Activated gamma-delta T cell (primary cell): ENCODE measurements at places on chromosomes 13 and 19.
A peak's percentile ranks its signal among the peaks of the same experiment; 100 is the strongest.

DNA sequence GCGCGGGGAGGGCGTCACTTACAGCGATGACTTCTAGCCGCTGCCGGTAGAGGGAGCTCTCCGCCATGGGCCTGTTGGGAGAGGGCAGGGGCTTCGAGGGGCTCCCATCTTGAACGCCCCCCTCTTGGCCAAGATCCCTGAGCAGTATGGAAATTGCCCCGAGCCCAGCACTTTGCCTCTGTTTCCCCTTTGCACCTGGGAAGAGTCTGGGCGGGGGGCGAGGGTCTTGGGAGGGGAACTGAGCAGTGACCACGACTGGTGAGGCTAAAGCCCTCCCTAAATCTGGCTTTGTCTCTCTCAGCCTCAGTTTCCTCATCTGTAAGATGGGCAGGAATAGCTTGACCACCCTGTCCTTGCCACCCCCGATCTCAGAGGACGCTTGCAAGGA lies 2.8 kb downstream of the PALM3 start:
- no peak for DNase-seq

DNA sequence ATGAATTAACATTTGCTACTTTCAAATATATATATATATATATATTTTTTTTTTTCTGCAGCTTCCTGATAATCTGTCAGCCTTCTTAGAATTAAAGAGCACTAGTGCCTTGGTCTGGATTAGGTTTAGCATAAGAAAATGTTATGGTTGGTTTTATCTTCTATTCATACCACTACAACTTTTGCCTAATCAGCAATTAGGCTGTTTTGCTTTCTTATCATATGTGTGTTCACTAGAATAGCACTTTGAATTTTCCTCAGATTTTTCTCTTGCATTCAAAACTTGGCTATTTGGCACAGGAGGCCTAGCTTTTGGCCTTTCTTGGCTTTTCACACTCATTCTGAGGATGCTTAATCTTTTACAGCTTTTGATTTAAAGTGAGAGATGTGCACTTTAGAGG lies 1468.1 kb downstream of the PCDH9 start:
- no peak for DNase-seq

- no peak for DNase-seq
Measured at GRCh38 chr13:35990196-35990595, 141.0 kb downstream of the DCLK1 start.

DNA sequence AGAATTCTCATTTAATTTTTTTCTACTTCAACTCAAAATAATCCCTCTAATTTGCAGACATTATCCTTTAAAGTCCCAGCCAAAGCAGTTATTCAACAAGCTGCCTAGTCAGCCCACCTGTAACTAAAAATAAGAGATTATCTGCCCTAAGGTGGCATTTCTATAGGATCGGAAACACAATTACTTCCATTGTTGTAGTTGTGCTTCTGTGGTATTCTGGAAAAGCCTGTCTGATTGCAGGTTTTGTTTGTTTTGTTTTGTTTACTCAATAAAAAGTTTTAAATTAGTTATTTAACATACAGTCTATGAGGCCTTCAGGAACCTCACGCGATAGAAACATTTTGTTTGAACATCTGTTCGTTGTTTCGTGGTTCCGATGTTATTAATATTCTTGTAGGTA lies 101.0 kb downstream of the ZIC5 start:
- DNase-seq: no peak

DNA sequence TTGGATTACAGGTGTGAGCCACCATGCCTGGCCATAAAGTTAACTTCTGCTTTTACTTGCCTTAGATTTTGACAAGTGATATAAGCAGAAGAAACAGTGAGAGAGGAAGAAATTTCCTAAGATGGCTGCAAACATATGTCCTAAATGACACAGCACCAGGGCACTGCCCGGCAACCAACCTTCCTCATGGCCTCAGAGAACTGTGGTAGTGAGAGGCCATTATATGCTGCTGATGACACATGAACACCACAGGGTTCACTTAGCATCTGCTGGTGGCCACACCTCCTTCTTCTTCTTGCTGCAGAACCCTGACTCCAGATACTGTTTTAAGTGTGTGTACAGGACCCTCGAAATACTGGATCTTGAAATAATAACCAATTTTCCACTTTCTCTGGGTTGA lies 88.2 kb downstream of the KCTD12 start:
- DNase-seq: no peak

GRCh38 chr19:11382898-11383705 lies 1.0 kb downstream of the EPOR start:
- no peak for DNase-seq

- no peak for DNase-seq
Measured at GRCh38 chr19:42540071-42540553, 11.8 kb upstream of the CEACAM1 start.

DNA sequence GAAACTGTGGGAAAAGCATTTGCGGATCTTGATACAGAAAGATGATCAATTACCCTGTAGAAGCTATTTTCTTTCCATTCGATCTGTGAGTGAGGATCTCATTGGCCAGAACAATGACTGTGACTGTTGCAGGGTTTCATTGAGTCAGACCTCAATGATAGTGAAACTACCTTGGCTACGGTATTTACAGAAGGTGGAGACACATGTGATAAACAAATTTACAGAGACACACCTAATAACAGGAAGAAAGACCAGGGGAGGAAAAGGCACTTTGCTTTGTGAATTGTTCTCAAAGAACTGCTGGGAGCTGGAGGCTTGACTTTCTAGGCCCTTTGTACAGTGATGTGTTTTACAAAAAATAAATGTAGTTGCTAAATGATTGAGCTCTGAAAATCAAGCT lies 19.9 kb upstream of the ARGLU1 start:
- no peak for DNase-seq

DNA sequence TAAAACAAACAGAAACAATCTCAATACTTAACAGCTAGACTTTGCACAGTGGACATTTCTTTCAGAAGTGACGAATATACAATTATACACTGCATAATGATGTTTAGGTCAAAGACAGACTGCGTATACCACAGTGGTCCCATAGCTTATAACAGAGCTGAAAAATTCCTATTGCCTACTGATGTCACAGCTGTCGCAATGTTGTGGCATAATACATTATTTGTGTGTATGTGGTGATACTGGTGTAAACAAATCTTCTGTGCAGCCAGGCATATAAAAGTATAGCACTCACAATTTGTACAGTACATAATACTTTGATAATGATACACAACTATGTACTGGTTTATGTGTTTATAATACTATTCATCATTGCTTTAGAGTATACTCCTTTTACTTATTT lies 116.7 kb downstream of the TNFRSF19 start:
- DNase-seq: no peak

- DNase-seq: no peak
Measured at GRCh38 chr19:17951157-17951989, 15.5 kb upstream of the KCNN1 start.

- no peak for DNase-seq
Measured at GRCh38 chr13:111275995-111276618, 44.3 kb upstream of the TEX29 start.

- no peak for DNase-seq
Measured at GRCh38 chr19:8324186-8325050, 3.1 kb downstream of the RPS28 start.

DNA sequence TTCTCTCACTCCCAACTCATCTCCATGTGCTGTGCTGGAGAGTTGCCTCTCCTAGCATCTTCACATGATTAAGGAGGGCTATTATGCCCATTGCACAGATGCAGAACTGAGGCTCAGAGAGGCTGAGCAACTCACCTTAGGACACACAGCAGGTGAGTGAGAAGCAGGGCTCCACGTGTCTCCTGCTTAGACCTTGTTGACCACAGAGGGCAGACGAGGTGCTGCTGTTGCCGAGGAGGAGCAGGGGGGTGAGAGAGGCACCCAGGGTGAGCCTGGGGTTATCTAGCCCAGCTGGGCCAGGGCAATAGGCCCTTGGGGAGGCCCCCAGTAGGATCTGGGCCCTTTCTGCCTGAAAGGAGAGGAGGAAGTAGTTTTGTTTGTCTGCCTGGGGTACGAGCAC lies 2.4 kb upstream of the HSH2D start:
- DNase-seq: no peak

DNA sequence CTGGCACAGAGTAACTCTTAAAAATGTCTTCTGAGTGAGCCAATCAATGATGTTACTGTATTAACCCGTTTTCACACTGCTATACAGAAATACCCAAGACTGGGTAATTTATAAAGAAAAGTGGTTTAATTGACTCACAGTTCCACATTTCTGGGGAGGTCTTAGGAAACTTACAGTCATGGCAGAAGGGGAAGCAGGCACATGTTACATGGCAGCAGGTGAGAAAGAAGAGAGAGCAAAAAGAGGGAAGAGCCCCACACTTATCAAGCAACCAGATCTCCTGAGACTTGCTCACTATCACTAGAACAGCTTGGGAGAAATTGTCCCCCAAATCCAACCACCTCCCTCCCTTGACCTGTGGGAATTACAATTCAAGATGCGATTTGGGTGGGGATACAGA lies 97.6 kb upstream of the MIR17HG start:
- DNase-seq: no peak

DNA sequence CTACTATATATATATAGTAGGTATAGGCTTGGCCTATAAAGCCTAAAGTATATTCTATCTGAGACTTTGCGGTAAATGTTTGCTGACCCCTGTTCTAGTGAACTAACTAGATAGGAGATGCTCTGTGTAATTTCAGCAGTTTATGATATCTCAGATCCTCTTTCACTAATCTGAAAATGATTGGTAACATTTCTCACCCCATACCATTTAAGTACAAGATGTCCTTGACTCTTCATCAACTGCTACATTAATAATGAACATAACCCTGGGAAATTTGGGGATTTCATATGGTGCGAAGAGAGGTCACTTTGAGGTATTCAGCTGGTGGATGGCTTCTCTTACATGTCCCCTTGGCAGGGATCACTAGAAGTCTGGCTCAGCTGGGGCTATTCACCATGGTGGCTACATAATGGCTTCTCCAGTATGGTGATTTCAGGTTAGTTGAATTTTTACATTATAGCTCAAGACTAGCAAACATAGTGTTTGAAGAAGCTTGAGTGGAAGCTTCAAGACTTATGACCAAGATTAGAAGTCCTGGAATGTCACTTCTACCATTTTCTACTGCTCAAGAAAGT lies 103.6 kb upstream of the MYCBP2 start:
- no peak for DNase-seq

DNA sequence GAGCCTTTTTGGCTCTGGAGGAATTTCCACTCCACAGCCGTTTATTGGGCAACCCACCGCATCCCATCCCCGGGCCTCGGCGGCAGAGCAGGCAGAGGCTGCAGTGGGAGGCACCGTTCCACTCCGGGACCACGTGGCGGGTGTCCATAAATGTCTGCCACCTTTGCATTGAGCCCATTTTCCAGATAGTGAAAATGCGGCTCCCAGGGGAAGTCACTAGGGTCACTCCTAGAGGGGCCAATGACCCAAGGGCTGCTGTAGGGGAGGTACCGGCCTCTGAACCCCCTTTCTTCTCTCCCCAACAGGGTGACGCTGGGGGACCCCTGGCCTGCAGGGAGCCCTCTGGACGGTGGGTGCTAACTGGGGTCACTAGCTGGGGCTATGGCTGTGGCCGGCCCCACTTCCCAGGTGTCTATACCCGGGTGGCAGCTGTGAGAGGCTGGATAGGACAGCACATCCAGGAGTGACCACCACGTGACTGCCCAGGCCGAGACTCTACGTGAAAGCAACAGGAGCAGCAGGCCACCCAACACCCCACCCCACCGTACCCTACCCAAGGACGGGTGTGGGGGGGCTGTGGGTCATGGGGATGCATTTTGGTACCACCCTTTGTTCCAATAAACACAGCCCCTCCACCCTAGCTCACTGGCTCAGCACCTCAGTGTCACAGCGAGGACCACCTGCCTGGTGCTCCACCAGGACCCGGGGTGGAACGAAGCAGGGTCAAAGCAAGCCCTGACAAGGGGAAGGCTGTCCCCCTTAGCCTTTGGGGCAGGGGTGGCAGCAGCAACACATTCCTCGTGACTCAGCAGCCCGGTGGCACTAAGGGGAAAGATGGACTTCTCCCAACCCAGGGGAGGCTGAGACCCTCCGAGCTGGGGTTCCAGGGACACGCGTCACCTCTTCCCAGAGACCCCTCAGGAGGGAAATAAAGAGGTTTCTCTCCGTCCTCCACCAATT lies 1.5 kb downstream of the TIMM13 start:
- DNase-seq: no peak

DNA sequence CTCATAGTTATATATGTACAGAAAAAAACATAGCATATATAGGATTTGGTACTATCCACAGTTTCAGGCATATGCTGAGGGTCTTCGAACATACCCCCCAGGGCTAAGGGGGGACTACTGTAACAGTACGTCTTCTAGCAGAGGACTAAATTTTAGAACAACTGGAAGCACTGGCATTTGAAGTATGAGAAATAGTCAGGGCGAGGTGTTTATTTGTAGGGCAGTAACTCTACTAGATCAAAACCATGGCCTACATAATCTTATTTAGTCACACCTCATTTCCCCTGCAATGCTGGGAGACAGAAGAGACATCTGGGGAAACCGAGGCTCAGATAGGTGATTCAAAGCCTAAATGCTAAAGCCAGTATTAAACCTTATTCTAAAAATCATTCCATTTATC lies 245.6 kb downstream of the DCT start:
- no peak for DNase-seq

GRCh38 chr13:76667551-76667950 lies 218.7 kb downstream of the KCTD12 start:
- DNase-seq: no peak

GRCh38 chr19:1408300-1409203 lies 1.2 kb downstream of the DAZAP1 start:
- DNase-seq: peak; percentile 54

DNA sequence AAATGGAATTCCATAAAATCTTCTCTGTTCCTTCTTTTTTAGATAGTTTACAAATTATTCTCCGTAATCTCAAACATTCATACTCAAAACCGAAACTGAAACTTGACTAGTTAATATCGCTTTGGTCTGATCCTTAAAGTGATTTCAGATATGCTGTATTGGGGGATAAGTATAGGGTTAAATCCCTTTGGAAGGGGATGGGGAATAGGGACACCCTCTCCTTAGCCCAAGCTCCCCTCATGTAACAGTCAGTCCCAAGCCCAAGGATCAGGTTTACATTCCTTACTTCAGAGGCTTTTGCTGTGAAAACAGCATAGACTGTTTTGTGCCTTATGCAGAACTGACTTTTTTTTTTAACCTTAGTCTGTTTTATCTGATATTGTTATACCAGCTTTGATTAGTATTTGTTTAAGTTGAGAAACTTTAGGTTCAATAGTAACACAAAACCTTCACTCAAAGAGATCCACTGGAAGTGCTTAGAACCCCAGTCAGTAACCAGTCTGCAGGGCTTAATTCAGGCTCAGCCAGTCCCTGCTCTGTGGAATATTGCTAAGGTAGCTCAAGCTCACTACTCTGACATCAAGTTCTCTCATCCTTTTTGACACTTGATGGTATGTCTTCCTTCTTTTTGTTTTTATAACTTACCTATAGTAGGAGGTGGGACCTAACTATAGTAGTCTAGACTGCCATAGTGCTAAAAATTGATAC lies 10.5 kb downstream of the CDADC1 start:
- DNase-seq: no peak

DNA sequence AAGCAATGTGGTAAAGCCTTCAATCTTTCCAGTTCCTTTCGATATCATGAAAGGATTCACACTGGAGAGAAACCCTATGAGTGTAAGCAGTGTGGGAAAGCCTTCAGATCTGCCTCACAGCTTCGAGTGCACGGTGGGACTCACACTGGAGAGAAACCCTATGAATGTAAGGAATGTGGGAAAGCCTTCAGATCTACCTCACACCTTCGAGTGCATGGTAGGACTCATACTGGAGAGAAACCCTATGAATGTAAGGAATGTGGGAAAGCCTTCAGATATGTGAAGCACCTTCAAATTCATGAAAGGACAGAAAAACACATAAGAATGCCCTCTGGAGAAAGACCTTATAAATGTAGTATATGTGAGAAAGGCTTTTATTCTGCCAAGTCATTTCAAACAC lies 15.6 kb upstream of the ZNF763 start:
- no peak for DNase-seq
